ENCODE measurements at places on chromosomes 6 and 20.
A peak's percentile ranks its signal among the peaks of the same experiment; 100 is the strongest.

DNA sequence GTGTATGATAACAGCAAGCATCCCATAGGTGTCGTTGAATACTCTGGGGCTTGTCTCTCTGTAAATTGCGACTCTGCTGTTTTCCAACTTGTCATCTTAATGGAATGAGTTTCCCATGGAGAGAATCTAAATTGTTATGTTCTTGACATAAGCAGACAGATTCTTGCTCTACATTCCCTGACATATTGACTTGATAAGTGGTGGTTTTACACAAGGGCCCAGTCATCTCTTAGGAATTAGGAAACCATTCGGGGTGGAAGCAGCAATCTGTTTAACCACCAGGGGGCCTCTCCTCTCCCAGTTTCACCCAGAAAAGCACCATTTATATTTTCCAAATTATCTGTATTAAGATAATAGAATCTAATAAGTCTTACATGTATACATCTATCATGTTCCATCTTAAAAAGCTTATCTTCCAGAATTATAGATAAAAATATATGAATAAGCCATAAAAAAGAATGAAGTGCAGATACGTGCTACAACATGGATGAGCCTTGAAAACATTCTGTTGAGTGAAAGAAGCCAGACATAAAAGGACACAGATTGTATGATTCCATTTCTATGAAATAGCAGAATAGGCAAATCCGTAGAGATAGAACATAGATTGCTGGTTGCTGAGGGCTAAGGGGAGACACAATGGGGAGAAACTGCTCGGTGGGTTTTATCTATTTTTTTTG is 23.1 kb upstream of the MROH8 start:
- peak; percentile 95 for DNase-seq

- no peak for DNase-seq
Observed at GRCh38 chr6:165599596-165600487, 63.2 kb downstream of the PDE10A start.

DNA sequence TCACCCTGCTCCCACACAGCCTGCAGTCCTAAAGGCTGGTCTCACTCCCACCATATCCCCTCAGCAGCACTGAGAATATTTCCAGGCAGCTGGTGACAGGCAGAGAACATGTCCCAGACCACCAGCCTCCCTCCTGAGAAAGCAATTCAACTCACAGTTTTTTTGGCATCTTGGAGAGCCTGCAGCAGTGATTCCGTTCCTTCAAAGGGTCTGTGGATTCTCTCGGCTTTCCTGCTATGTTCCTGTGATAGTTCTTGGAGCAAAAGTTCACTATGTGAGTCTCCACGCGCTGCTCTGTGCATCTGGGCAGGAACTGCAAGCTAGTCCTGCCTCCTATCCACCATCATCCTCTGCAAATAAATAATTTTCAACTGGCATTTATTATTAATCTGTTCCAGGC is 448.3 kb upstream of the HSF2 start:
- DNase-seq, result no peak

- no peak for DNase-seq
Observed at GRCh38 chr6:107658920-107659865, 164.9 kb downstream of the SCML4 start.

DNA sequence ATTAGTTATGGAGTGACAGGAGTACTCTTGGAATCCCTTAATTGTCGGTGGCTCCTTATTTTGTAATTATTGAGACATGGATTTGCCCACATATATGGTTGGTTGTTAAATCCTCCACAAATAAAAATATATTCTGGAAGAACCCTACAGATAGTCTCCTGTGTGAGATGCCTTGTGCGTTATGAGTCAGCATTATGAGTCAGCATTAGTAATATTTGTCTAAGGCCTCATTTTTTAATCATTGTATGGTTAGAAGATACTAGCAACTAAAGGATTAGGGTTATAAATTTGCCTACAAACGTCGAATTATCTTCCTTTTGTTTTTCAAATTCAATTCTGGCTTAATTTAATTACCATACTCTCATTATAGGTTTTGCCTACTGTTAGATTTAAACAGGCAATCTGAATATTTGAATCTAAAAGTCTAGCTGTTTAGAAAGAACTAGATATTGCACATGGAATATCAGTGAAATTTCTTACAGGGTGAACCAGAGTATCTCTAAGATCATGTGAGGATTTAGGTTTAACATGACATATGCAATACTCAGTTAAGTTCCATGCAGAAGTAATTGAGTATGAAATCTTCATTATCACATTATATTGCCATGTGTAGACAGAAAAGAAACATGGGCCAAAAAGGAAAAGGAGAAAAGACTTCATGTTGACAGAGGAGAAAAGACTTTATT is 5.9 kb downstream of the C6orf58 start:
- DNase-seq, result no peak
